Activated CD4-positive, alpha-beta T cell treated with anti-CD3 and anti-CD28 coated beads, Interleukin-2, amount 10 ng/mL, durations not matched to agents 7 days and 5 days (primary cell): ENCODE measurements at places on chromosomes 12 and 14. TPM values are rescaled to one million over a fixed set of nuclear protein-coding genes. Genes with fewer than 3 reads are reported as not detected.

Gene PRH2
- not detected for total RNA-seq

Gene OLR1
- total RNA-seq, result not detected

Gene AKAP3
- total RNA-seq, result 2.5 TPM

Gene CD27
- 134 TPM for total RNA-seq

Gene PDE3A
- total RNA-seq, result not detected

Gene KRT8
- 0.15 TPM for total RNA-seq

Gene TSPAN11
- total RNA-seq, result not detected

Gene SPX
- total RNA-seq, result not detected

Gene ACYP1
- 52.4 TPM for total RNA-seq

Gene RHOJ
- not detected for total RNA-seq

Gene SERPINA10
- not detected for total RNA-seq

Gene TMEM119
- 1.7 TPM for total RNA-seq

Gene TAS2R42
- not detected for total RNA-seq

Gene KRT72
- total RNA-seq, result 13.0 TPM

Gene NGB
- total RNA-seq, result not detected

Gene SCN8A
- total RNA-seq, result 0.52 TPM

Gene OVCH1
- total RNA-seq, result not detected

Gene TTC9
- 14.8 TPM for total RNA-seq

Gene RTN1
- total RNA-seq, result not detected

Gene PTCSC3
- total RNA-seq, result not detected

Gene VASH1
- total RNA-seq, result 2.1 TPM

Gene CCDC38
- not detected for total RNA-seq

Gene AICDA
- not detected for total RNA-seq

Gene NEUROD4
- not detected for total RNA-seq

Gene CEBPE
- total RNA-seq, result 0.67 TPM

Gene METTL1
- 13.4 TPM for total RNA-seq

Gene TMEM117
- total RNA-seq, result 0.79 TPM

Gene IL22
- total RNA-seq, result 0.69 TPM

Gene DTD2
- total RNA-seq, result 15.2 TPM

Gene NTF3
- total RNA-seq, result not detected

Gene NTS
- not detected for total RNA-seq

Gene RERGL
- not detected for total RNA-seq

Gene C14orf180
- total RNA-seq, result not detected

Gene CLEC2A
- not detected for total RNA-seq

Gene GALNT8
- total RNA-seq, result 1.0 TPM

Gene TAMALIN
- total RNA-seq, result 5.7 TPM

Gene HOXC5
- not detected for total RNA-seq

Gene RPL10L
- not detected for total RNA-seq
